Stimulated activated CD8-positive, alpha-beta memory T cell treated with anti-CD3 and anti-CD28 coated beads, Interleukin-15, amount 100 ng/mL, for 48 hours (primary cell): ENCODE measurements at places on chromosomes 16 and 17.

GRCh38 chr17:28554565-28554964 is 2.1 kb upstream of the UNC119 start:
- DNase-seq: no peak

DNA sequence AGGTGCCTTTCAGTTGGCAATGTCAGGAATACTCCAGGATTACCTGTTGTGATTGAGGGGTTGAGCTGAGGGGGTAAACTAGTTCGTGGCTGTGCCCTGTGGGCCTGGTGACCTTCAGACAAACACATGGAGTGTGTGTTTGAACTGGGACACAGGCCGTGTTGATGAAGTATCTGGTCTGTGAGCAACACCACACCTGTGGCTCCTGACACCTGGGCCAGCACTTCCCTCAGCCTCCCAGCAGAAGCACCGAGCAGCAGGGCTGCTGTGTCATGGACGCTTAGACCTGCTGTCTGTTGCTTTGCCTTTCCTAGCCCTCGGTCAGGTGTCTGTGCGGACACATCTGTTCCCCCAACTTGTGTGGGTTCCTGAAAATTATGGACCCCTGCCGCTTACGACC is 82.9 kb downstream of the KSR1 start:
- DNase-seq: no peak

DNA sequence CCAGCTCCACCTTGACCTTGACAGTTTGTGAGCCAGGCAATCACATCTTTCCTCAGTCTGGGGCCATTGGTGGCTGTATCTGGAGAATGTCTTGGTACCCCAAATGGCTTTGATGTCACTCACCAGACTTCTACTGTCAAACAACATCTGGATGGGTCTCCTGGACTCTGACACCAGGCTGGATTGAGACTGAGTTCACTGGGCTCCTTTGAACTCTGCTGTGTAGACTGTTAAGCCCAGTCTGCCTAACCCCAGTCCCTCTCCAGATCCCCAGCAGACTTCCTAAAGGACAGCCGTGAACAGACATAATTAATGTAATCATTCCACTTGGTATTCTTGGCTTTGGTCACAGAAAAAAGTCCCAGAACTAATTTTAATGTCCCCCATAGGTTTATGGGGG is 84.1 kb upstream of the KIFC3 start:
- DNase-seq: no peak

DNA sequence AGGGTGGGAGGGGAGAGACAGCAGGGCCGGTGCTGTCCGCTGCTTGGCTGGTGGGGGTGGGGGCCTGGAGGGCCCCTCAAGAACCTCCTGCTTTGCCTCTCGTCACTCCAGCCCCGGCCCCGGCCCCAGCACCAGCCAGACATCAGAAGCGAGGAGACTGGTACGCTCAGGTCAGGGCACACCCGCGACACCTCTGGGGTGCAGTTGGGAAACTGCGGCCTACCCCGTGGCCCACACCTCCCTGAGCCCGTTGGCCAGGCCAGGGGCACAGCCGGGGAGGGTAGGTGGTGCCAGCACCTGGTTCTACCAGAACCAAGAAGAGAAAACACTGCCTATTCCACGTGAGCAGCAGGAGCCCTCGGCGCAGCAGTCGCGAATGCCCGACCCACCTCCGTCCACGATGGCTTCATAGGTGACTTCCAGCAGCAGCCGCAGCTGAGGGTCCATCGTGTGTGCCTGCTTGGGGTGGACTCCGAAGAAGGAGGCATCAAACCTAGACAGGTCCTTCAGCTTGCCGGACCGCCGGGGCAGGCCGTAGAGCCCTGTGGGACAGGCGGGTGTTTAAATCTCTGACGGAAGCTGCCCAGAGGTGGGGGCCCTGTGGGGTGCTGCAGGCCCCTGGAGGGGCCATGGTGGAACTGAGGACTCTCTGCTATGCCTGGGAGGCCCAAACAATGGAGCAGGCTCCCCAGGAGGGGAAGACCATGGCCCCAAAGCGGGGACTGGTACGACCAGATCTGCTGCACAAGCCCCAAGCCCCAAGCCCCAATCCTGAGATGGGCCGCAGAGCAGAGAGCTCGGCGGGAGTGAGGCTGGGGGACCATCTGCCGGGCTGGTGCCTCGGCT is 2.9 kb downstream of the FASN start:
- no peak for DNase-seq

DNA sequence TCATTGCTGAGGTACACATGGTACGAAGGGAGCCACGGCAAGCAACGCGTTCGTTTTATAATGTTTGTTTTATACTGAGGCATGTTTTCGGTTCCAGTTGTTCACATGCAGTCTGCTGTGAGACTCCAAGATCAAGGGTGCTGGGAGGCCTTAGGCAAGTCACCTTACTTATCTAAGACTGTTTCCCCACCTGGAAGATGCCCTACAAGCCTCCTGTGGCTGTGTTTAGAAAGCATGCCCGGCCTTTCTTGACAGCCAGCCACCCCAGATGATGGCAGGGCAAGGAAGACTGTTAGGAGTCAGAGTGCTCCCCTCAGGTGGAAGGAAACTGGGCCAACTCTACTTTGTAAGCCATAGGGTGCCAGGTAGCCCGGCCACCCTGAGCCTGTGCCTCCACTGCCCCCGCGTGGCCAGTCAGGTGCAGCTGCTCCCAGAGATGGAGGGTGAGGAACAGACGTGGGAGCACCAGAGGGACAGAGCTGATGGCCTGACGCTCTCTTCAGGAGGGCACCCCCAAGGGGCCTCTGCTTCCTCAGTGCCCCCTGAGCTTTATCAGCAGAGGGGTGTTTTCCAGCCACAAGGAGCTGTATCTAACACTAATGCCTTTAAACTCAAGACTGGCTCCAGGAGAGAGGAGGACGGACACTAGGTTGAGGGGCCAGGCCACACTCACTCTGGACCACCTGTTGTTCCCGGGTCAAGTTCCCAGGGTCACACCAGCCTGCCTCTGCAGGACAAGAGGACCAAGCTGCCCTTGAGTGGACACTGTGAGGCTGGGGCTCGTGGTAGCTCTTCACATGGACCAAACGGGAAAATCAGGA is 5.4 kb downstream of the NAT9 start:
- peak; percentile 48 for DNase-seq

DNA sequence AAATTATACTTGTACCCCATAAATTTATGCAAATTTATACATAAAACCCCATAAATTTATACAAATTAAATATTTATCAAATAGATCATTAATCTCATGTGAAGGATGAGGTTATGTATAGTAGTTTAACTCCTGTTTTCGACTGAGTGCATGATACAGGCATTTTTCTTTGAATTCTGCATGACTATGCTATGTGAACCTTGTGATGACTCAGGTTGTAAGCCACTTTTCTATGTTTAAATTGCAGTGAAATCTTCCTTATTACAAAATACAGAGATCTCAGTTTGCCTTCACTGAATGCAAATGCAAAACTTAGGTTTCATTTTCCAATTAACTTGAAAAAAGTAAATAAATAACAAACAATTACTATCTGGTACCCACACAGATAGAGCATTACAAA is 843.7 kb downstream of the CDH11 start:
- DNase-seq: no peak

GRCh38 chr16:85518398-85519049 is 94.6 kb upstream of the GSE1 start:
- no peak for DNase-seq

DNA sequence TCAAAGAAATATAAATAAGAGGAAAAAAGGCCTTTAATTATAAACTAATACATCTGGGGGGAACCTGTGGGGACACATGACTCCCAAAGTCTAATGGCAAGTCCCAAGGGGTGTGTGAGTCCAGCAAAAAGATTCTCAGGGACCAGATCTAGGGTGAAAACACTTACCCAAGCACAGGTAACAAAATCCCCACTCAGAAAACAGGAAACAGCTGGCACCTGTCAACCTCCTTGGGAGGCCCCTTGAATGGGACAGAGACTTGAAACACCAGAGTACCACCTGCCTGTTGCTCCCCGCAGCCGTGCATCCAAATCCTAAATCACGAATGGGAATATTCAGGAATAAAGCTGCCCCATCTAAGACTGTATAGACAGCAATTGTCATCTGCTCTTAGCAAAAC is 461.2 kb upstream of the CDH5 start:
- DNase-seq: no peak

GRCh38 chr16:52453644-52454043 is 93.3 kb downstream of the TOX3 start:
- DNase-seq: no peak

DNA sequence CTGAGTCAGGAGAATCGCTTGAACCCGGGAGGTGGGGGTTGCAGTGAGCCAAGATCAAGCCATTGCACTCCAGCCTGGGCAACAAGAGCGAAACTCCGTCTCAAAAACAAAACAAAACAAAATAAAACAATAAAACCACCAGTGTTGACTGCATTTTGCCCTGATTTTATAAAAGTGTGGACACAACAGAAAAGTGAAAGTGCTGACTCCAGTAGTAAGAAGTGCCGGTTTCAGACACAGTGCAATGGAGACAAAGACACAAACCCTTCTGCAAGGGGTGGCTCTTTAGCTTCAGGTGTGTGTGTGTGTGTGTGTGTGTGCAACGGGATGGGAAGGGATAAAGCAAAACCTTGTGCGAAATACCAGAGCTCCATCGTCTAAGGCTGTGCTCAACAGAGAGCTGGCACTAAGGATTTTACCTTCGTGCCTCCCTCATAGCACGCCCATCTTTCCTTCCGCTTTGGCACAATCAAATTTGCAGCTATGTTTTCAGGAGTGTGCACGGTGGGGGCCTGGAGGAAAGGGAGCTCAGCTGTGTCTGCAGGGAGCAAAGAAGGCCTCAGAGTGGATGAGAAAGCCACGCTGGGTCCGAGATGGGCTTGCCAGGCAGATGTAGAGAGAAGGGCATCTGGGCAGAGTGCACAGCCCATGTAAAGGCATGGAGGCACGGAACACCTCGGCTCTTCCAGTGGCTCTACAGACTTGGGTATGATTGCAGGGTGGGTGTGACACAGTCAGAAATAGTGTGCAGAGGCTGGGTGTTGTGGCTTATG is 15.5 kb downstream of the MXRA7 start:
- DNase-seq: no peak

DNA sequence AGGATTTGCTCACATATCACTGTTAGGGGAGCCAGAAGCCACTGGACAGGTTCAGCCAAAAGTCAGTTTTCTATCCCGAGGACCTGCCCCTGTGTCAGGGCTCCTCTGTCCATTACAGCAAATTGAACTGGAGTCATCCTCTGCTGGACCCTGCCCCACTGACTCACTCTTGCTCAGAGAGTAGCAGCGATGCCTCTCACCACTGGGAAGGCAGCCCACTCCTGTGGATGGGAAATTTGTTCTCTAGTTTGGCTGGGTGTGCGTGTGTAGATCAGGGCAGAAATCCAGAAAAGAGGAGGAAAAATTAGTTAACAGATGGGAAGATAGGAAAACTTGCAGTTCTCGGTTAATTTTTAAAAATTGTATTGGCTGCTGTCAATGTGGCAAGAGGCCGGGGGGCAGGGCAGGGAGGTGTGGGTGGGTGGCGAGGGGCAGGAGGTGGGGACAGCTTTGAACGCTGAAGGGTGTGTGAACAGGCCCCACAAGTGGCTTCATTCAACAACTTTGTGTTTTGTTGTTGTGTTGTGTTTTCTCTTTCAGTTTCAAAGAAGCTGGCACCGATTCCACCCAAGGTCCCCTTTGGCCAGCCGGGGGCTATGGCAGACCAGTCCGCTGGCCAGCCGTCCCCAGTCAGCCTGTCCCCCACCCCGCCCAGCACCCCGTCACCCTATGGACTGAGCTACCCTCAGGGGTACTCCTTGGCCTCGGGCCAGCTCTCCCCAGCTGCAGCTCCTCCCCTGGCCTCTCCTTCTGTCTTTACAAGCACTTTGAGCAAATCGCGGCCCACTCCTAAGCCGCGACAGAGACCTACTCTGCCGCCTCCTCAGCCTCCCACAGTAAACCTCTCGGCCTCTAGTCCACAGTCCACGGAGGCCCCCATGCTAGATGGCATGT is 33.6 kb downstream of the ELAC2 start:
- DNase-seq: no peak

DNA sequence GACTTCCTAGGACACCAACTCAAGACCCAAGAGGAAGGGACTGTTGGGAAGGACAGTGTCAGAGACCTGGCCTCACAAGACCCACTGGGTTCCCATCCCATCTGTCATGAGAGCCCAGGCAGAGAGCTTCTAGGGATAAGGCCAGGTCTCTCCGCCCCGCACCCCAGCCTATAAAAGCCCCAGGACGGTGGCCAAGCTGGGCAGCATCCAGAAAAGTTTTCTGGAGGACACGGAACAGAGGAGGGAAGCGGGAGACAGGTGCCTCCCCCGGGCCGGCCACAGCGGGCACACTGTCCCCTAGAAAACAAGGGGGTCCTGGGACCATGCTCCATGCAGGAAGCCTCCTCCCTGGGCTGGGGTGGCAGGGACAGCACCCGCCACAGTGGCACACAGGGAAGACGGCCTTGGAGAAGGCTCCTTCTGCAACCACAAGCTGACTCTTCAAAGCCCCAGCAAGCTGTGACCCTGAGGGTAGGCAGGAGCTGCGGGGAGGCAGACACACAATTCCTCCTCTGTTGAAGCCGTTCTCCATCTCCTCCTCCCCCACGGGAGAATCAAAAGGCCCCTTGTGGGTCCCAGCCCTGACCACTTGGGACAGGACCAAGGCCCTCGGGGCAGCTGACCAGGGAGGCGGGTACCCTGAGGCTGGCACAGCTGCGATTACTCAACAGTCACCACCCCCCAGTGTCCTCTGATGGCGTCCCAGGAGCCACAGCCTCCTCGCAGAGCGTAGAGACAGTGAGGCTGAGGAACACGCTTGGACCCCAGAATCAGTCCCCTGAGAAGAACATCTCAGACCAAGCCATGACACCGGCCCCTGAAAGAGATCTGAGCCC is 26.1 kb downstream of the TRPV3 start:
- no peak for DNase-seq

DNA sequence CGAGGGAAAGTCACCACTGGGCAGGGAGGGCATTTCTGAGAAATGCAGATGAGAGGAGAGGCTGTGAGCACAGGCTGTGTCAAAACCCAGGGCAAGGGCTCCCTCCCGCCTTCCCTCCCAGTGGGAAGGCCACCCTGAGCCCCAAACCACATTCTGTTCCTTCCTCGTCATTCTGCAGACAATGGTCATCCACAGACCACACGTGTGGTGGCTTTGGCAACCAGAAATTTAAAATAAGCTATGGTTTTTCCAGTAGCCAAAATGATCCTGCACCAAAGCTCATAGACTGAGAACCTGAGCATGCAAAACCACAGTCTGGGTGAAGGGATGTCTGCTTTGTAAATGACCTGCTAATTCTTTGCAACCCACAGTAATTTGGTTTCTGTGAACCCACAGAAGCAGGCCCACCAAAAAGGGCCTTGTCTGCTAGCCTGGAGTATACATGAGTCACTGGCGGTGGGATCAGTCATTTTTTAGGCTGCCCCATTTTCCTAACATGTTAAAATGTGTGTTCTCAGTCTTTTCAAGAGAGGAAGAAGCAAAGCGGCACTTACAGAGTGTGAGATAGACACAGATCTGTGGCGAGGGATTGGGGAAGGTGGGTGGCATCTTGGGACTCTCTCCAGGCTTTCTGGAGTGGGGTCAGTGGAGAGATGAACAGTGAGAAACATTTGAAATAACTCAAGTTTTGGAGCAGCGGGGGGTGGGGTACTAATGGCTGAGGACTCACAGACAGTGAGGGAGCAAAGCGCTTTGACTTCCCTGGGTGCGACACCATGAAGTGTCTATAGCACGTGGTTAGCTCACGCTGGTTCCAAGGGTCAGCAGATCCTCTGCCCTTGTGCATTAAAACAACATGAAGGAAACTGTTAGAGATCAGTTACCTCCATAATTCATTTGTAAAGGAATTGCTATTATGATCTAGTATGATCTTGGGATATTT is 20.5 kb downstream of the GRB7 start:
- peak; percentile 69 for DNase-seq

GRCh38 chr16:68972013-68972412 is 128.7 kb downstream of the TANGO6 start:
- DNase-seq: no peak
